Stimulated activated CD4-positive, alpha-beta T cell treated with anti-CD3 and anti-CD28 coated beads, Interleukin-1b, Interleukin-23, amount 100 ng/mL, for 4 hours (primary cell): ENCODE measurements at places on chromosomes 3 and 15.

GRCh38 chr15:85792912-85793590 is 1.7 kb downstream of the KLHL25 start:
- no peak for DNase-seq

DNA sequence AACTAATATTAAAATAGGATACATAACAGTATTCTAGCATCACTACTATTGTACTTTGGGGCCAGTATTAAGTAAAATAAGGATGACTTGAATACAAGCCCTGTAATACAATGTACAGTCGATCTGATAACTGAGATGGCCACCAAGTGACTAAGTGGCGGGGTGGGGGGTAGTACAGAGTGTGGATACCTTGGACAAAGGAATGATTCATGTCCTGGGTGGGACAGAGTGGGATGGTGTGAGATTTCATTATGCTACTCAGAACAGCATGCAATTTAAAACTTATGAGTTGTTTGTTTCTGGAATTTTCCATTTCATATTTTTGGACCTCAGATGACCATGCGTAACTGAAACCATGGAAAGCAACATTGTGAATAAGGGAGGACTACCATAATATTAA is 46.0 kb downstream of the SLC7A14 start:
- no peak for DNase-seq

DNA sequence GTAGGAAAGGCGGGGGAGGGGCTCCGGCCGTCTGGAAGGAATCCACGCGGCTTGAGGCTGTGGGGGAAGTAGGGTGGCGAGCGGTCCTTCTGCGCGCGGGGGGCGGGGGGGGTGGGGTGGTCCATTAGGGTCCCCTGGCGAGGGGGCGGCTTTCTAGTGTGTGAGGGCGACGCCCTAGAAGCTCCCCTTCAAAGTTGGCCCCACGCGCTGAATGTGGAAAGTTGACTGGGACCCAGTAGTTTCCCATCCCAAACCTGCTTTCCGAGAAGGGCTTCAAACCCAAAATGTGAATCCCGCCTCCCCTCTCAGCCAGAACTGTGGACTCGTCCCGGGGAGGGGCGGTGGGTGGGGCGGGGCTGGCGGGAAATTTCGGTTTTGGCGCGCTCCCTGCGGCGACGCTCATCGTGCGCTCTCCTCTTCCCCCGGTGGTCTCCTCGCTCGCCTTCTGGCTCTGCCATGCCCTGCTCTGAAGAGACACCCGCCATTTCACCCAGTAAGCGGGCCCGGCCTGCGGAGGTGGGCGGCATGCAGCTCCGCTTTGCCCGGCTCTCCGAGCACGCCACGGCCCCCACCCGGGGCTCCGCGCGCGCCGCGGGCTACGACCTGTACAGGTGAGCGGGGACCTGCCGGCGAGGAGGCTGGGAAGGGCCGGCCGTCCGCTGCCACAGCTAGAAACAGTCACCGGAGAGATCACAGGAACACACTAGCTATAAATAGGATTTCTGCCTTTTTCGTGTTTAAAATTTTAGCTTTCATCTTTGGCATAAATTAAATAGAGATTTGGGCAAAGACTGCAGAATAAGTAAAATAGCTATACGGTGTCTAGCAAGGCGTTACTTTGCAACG is 790 bp downstream of the DUT start:
- peak; percentile 76 for DNase-seq

- DNase-seq, result no peak
These were observed 9.1 kb upstream of the SNRPN start for GRCh38 chr15:24945711-24946110.

DNA sequence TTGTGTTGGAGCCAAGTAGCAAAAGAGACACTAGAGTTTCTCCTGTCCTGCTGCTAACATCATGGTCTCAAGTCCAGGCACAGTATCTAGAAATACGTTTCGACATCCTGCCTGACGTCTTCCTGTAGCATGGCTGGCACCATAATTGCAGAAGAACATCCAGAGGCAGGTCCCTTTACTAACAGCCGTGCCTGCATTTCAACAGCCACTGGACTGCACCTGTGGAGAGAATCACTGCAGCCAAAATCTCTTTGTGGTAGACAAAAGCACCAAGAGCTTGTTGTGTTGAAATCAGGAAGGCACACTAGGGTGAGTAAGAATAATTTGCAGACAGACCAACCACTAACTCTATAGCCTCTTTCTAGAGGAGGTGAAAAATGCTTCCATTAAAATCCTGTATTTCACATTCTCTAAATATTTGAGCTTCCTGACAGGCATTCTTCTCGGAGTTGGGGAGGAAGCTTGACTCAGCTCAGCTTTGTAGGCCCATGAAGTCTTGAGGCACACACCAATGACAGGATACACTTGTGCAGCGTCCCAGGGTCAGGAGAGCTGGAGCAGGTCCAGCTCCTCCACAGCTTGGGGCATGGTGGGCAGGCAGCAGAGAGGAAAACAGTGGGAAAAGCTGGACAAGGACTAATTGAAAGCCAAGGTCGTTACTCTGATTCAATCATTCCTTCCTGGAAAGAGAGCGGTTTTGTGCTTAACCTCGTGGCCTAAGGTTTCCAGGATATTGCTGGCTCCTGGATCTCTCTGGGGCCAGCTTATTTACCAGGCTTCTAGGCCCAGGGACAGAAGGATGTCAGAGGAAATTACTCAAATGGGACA is 244.9 kb downstream of the FAM43A start:
- no peak for DNase-seq

DNA sequence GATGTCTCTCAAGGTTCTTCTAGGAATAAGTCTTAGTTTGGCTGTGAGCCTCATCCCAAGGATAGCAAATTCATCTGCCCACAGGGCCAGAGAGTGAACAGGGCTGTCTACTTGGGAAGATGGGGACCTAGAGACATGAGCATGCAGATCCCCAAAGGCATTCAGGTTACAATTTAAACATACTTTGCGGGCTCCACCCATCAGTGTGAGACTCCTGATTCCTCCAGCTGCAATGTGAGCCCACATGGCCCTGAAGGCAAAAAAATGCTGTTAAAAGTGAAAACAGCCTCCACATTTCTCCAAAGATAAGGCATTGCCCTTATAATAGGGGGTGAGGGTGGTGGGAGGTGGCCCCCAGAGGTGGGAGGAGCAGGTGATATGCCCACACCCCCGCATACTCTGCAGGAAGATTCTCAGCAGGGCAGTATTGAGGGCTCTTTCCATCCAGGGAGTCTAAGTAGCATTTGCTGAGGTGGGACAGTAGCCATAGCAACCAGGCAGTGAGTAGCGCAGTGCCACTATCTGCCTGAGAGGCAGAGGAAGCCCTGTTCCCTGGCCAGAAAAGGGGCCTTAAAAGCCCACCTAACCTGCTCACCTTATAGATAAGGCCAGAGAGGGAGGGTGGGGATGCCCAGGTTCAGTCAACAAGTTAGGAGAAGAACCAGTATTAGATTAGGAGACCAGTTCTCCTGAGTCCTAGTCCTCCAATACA is 31.2 kb downstream of the TGM4 start:
- no peak for DNase-seq
